ENCODE measurements at places on chromosomes 1 and 21.

DNA sequence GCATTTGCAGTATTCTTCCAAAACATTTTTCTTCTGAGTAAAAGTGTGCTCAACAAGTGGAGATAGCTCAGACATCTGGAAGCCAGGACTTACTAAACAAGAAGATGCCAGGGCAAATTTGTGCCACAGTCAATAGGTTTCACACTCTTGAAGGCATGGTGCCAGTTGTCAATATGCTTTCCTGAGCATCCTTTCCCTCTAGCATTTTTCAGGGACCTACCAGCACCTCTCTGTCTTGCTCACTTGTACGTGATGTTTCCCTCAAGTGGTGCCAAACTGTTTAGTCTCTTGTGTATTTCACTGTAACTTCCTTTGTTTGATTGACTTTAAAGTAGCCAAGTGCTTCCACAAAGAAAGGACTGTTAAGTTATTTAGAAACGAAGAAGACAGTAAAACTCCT, 194.0 kb upstream of the SGIP1 start:
- DNase-seq: no peak

GRCh38 chr1:54156986-54157385, 4.2 kb upstream of the CDCP2 start:
- no peak for DNase-seq

DNA sequence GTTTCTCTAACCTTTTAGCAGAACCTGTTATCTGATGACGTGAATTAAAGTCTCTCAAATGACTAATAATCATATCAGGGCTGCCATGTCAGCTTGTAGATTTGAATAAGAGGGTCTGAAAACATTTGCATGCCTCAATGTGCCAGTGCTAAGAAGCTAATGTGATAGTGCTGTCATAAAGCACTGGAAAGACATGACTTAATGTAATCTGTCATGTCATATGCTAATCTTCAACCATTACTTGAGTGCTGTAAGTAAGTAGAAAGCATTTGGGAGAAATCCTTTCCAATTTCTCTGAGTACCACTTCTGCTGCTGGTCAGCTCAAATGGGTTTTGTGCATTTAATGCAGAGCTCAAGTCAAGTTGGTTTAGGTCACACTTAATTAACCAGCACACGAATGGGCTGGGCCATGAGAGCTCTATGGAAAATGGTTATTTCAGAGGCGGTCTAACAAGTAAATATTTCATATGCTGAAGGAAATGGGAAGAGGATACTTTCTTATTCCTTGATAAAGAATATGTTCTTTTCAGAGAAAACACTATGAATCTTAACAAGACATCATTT, 609.2 kb downstream of the LMO4 start:
- no peak for DNase-seq

DNA sequence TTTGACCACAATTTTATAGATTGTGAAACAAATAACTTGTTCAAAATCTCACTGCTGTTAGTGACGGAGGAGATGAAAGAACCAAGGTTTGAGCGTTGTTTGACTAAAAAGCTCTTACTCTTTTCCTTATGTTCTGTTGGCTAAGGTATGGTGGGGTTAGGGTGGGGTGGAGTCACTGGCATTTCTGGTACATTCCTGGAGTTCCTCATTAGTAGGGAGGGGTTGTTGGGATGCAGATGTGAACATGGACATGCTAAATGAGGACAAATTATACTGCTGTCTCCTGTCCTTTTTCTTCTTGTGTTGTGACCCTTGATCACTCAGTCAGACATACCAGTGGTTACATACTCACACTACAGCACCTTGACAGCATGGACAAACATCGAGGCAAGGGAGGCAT, 26.2 kb upstream of the CD1D start:
- no peak for DNase-seq

GRCh38 chr1:101330427-101331130, 93.8 kb downstream of the S1PR1 start:
- no peak for DNase-seq

DNA sequence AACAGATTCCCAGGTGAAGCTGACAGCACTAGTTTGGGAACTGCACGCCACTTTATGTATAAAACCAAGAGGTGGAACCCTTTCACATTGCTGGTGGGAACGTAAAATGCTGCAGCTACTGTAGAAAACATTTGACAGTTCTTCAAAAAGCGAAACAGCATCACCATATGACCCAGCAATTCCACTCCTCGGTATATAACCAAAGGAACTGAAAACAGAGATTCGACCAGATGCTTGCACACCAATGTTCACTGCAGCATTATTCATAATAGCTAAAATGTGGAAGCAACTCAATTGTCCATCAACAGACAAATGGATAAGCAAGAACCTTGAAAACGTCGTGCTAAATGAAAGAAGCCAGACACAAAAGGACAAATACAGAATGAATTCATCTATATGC, 17.5 kb downstream of the RSPH1 start:
- DNase-seq: no peak

DNA sequence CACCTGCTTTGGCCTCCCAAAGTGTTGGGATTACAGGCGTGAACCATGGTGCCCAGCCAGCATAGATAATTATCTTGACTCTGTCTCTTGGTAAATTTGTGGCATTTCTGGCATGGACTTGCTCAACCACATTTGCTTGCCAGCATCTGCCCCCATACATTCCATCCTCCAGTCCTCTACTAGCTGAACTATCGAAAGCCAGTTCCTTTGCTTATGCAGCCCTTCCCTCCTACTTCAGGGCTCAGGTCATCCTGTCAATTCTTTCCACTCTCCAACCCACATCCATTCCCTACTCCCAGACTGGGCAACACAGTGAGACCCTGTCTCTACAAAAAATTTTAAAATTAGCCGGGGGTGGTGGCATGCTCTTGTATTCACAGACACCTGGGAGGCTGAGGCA, 13.0 kb upstream of the UQCRHL start:
- DNase-seq: no peak

DNA sequence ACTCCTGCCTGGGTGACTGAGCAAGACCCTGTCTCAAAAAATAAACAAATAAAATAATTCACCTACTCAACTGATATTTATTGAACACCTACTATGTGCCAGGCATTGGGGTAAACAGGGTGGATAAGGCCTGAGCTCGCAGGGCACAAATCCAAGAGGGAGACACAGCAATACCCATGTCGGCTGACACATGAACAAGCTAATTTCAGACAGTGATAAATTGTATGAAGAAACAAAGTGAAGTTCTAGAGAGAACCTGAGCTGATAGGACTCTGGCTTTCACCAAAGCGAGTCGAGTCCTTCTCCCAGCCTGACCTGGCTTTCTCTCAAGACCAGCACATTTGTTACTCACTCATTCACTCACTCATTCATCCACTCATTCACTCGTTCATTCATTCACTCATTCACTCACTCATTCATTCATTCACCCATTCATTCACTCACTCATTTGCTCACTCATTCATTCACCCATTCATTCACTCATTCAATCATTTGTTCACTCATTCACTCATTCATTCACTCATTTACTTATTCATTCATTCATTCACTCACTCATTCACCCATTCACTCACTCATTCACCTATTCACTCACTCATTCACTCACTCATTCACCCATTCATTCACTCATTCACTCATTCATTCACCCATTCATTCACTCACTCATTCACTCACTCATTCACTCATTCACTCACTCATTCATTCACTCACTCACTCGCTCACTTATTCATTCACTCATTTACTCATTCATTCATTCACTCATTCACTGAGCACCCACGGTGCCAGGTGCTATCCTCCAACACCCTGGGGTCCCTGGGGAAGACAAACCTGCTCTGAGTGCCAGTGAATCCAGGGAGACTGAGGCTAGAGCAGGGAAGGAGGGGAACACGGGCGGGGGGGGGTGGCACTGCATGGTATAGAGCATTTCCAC, 37.4 kb upstream of the CASZ1 start:
- DNase-seq: no peak

DNA sequence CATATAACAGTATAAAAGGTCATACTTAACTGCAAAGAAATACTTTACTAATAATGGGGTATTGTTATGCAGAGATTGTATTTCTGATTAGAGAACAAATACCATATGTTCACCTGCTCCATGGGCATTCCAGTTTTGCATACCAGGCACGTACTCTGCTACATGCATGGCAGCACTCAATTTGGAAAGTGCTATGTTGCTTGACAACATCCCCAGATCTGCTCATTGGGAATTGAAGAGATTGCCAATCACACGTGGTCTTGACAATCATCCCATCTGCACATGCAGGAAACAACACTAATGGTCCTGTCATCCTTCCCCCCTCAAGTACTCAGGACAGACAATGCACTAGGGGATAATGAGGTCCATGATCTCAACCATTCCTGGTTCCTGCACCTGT, 63.4 kb upstream of the PDE4B start:
- DNase-seq: no peak

- no peak for DNase-seq
Observed at GRCh38 chr1:8578132-8578877, 239.1 kb downstream of the RERE start.

DNA sequence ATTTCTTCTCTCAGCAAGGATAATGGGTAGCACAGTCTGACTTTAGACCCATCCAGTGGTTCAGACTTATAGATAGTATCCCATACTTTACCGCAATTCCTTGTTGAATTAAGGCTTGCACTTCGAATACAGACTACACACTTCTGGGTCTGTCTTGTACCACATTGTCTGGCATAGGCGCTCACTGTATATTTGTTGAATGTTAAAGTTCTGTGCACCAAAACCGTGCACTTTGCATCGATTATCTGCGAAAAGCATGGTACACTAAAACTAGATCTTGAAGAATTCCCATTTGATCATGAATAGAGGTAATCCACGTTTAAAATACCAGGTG, 556 bp upstream of the RYR2 start:
- DNase-seq: no peak

- no peak for DNase-seq
Observed at GRCh38 chr1:236800002-236800620, 5.0 kb downstream of the MTR start.

GRCh38 chr1:54955359-54955758, 25.1 kb upstream of the TMEM61 start:
- DNase-seq: no peak

DNA sequence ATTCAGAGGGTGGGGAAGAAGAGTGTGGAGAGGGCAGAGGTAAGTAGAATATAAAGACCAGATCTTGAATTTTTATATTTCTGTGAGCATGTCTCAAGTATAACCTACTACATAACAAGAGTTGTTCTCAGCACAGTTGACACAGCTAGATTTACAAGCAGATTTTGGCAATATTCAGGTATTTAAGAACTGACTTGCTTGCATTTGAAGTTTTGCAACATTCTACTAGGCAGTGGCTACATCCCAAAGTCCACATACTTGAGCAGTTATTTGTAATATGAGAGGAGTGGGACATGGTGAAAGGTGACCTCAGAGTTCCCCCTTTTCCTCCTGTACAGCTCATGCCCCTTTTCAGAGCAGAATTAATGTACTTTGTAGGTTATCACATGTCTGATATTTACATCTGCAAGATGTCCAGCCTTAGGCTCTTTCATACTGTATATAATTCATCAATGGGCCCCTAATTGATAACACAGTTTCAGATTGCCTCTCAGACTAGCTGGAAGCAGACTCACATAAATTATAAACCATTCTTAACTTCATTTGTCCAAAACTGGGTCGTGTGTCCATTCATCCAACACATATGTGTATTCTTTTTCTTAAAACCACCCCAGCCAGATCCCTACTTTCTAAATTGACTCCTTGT, 136.7 kb upstream of the RAVER2 start:
- no peak for DNase-seq

- DNase-seq: peak; percentile 91
Observed at GRCh38 chr1:41919764-41920397, 1.2 kb upstream of the HIVEP3 start.

GRCh38 chr1:93598396-93598795, 83.2 kb downstream of the BCAR3 start:
- no peak for DNase-seq

GRCh38 chr1:144551543-144552424, 40.9 kb upstream of the PPIAL4F start:
- peak; percentile 74 for DNase-seq

- no peak for DNase-seq
Observed at GRCh38 chr21:21463456-21463855, 465.2 kb downstream of the NCAM2 start.

Data from activated CD8-positive, alpha-beta T cell treated with anti-CD3 and anti-CD28 coated beads, Interleukin-2, amount 10 ng/mL, durations not matched to agents 7 days and 5 days (primary cell).